Hepatocyte (in vitro differentiated cells): ENCODE measurements at places on chromosomes 2 and 18.

DNA sequence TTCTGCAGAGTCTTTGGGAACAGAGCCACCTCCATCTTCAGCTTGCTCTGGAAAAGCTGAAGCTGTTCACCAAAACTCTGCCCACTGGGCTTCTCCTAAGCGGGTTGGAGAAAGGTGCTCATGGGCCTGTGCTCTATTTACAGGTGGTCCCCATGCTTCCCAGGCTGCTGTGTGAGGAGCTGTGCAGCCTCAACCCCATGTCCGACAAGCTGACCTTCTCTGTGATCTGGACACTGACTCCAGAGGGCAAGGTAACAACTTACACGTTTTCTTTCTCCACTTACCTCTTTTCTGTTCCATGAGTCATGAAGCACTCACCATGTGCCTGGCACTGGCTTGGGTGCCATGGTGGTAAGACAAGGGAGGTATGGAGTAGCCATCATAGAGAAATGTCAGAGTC is 129.5 kb upstream of the ALPP start:
- no peak for DNase-seq

- DNase-seq = no peak
Measured at GRCh38 chr2:237859082-237859433, 365 bp upstream of the RAMP1 start.

DNA sequence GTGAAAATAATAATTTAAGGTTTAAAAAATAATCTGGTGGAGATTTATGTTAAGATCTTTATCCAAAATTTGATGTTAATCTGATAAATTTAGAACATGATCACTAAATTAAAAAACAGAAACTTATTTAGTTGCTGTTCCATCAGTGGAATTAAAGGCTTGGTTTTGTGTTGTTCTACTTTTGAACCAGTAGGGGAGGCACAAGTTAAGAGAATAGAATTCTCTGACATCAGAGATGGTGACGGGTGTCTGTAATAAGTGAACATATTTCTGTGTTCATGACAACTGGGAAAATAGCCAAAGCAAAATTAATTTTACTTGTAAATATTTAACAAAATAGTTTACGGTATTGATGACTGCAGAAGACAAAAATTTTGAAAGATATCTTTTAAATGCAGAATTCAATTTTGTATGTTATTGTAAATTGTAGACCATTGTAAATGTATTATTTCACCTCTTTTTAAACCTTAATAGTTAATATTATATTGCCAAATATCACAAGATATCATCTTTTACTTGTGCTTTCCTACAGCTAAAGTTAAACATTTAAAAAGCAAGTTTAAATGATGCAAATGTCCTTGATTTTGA is 106.0 kb downstream of the UBR3 start:
- peak; percentile 38 for DNase-seq

DNA sequence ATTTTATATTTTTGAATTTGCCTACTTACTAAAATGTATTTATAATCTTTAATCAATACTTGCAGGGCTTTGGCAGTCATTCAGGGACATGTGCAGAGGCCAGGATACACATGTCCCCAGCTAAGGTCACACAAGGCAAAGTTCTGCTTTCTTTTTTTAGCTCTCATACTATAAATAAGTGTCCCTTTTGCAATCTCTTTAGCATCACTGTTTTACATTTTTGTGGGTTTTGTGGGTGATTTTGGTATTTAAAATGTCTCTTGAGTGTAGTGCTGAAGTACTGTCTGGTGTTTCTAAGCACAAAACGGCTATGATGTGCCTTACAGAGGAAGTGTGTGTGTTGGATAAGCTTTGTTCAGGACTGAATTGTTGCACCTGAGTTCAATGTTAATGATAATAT is 309.0 kb upstream of the GULP1 start:
- peak; percentile 15 for DNase-seq

DNA sequence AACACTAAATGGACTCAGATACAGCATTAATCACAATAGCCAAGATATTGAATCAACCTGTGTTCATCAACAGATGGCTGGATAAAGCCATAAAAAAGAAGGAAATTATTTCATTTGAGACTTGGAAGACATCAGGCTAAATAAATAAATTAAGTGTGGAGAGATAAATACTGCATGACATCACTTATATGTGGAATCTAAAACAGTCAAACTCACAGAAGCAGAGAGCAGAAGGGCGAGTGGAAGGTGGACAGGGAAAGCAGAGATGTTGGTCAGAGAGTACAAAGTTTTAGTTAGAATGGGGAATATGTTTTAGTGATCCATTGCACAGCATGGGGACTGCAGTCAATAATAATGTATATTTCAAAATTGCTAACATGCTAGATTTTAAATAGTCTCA is 207.2 kb downstream of the VAPA start:
- no peak for DNase-seq

GRCh38 chr2:98282109-98282508 is 64.1 kb upstream of the CNGA3 start:
- no peak for DNase-seq

DNA sequence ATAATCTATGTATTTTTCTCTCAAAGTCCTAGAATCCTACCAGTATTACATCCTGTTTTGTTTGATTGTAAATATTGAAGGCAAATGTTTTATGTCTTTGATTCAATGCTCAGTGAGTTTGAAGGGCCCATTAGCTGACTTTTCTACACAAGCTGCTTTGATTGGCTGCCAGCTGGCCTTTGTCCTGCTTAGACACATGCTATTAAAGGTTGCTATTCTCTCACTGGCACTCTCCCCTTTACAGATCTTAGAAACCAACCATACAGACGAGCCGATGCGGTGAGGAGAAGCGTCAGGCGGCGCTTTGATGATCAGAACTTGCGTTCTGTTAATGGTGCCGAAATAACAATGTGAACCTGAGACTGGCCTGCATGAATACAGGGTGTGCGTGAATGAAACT is 69.7 kb downstream of the PRPF40A start:
- DNase-seq = peak; percentile 30

DNA sequence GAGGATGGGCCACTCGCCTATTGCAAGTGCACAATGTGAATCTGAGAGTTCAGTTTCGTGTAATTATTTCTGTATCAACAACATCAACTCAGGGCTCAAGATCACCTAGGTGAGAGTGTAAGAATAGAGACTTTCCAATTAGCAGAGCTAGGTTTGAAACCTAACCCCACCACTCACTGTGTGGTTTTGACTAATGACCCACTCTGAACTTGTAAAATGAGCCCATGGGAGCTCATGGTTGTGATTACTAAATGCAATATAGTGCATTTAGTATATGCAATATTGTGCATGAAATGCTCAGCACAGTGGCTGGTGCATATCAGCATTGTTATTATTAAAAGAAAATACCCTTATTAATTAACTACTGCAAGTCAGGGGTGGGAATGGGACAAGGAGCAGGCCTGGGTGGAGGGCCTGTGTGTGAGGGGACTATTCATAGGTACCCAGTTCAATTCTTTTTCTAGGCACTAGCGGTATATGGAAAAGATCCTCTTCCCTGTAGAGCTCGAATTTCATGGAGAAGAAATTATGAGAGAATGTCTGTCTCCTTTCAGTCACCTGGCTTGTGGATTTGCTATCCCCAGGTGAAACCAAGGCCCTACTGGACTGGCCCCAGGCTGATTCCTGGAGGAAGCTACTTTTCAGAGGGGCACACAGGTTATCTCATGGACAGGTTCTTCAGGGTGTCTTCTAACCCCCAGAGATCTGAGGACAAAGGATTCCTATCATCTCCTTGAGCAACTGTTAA is 169.5 kb downstream of the GFPT1 start:
- no peak for DNase-seq

GRCh38 chr2:160550048-160550447 is 56.4 kb upstream of the RBMS1 start:
- no peak for DNase-seq

DNA sequence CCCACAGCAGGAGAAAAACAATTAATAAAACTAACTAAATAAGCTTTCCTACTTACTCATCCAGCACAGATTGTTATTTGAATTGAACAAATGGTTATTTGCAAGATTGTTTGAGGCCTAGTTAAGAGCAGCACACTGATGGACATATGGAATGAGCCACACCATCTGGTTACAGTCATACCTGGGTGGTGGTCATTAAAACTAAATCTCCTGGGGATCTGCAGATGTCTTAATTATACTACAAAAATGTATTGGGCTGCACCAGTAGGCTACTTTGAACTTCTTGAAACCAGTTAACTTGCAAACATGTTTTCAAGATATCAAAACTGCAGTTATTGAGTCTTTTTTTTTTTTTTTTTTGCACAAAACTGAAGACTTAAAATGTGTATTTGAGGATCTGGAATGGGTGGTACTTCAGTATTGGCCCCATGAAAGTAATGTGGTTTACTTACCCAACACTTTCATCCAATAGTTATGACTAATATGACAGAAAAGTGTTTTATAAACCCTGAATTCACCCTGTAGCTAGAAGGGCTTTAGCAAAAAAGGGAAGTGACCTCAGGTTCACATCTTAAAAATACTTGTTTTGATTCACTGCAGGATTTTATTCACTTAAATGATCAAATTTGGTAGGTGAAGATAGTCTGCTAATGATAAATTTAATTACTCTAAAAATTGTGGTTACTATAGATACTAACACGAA is 10.8 kb downstream of the AGFG1 start:
- no peak for DNase-seq

DNA sequence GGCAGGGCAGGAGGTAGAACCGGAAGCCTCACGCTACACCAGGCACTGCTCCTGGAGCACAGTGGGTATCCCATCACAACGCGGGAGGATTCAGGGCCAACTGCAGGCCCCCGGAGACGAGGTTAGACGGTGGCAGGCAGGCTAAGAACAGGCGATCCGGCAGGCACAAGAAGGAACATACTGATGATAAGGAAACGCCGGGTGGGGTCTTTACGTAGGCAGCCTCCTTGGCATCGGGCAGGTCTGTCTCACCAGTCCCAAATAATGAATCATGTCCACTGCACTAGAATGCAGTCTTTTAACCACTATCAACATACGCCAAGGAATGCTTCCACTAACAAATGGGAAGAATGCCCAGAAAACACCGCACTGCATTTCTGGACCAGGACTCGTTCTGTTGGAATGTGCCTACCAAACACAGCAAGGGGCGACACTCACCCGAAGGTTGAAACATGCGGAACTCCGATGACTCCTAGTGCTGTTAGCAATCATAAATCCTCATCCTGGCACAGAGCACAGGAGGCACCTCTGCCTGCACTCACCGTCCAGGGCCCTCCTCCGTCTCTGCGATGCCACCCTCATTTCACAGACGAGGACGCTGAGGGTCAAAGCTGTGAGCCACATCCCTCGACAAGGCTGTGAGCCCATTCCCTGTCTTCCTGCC is 35.2 kb downstream of the ZNF516 start:
- peak; percentile 64 for DNase-seq

GRCh38 chr2:234999740-235000425 is 48.1 kb downstream of the SH3BP4 start:
- no peak for DNase-seq

DNA sequence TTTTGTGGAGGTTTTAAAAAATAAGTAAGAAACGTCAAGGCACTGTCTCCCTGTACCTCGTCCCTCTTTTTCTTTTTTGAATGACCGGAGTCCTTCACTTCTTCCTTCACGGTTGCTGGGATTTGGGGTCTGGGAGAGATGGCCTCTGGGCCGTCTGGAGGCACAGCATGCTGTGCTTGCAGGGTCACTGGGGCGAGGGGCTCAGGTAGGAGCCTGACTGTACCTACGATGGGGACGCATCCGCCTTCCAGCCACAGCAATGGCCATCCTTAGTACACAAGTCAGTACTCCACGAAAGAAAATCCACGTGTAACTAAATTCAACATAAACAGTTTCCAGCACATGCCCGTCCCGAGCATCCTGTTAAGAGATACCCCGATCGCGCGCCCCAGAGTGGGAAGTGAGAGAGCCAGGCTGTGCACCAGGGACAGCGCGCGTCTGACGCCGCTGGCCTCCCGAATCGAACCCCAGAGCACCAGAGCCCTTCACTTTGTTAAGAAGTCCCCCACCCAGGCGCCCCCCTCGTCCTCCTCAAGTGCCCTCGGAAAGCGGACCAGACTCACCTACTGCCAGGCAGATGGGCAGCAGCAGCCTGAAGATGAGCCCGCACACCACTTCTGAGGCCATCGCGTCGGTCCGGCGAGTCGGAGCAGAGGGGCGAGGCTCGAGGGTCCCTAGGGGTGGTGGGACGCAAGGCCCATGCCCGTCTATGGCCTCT is 1.2 kb downstream of the PIEZO2 start:
- DNase-seq = no peak

GRCh38 chr2:22481486-22482259 is 903.3 kb upstream of the KLHL29 start:
- DNase-seq = no peak

DNA sequence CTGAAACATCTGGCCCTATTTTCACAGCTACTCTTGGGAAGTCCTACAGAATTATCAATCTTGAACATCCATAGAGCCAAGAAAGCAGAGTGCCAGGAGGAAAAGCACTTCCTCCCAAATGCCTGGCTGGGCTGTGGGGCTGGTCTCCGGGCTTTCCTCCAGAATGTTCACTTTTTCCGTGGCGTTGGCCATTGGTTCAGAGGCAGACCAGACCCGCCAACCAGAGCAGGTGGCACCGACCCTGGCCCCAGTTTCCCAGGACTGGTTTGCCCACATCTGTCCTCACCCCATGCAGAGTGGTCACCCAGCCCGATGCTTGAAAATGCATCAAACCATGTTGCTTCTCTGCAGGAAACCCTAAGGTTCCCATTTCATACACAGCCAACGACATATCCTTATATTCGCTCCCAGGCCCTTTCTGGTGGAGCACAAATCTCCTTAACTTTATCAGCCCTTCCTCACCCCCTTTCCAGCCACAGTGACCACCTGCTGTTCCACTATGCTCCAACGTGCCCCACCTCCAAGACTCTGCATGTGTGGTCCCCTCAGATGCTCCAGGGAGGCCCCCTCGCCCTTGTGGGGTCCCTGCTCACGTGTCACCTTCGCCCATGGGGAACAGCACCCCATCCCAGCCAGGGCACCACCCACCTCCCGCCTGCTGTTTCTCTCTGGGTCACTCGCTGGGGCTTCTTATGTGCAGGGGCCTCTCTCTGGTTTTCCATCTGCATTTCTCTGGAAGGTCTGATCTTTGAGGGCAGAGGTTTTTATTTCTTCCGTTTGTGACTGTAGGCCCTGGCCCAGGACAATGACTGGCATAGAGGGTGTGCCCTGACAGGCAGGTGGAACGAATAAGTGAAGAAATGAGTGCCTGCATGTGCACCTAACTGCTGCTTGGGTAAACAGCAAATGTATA is 92.9 kb downstream of the PXDN start:
- no peak for DNase-seq

DNA sequence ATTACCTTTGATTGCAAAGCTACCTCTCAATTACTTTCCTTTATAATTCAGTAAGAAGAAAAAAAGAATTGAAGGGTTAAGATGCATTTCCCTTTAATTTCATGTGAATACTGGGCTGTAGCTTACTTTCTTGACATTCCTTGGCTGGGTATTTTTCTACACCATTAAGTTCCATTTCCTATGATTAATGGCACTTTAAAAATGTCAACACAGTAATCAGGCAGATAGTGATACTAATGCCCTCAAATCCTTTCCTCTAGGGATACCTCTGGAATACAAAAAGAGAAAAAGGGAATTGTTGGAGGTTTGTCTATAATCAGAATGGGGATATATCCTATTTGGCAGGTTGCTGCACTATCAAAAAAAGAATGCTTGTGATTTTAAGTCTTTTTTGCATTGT is 216.9 kb downstream of the SRBD1 start:
- DNase-seq = no peak
